HCT116 (cell line): ENCODE measurements at places on chromosomes 6 and 20. TPM values are rescaled to one million over a fixed set of nuclear protein-coding genes. Genes with fewer than 3 reads are reported as not detected.

The C6orf52 gene
- 3.9 TPM for total RNA-seq

The B3GALT4 gene
- 1.9 TPM for total RNA-seq

- no peaks in the 10 kb centered on the region for H3K27me3 ChIP-seq
- peaks cover 12% of the 10 kb centered on the region for H3K4me1 ChIP-seq
- no peak overlapping the region for H3K4me3 ChIP-seq
- no peak overlapping the region for H3K27ac ChIP-seq
Observed at GRCh38 chr6:75065523-75065922, 140.3 kb downstream of the COL12A1 start.

- H3K27me3 ChIP-seq, result no peaks in the 10 kb centered on the region
- no peaks in the 10 kb centered on the region for H3K36me3 ChIP-seq
- peaks cover 19% of the 10 kb centered on the region for H3K4me1 ChIP-seq
- peak; percentile 54 for DNase-seq
- H3K4me3 ChIP-seq, result peak overlapping the region; percentile 82
Observed at GRCh38 chr6:82364087-82365015, 734 bp downstream of the TPBG start.
